WTC11 (cell line): ENCODE measurements at places on chromosomes 1 and 21. TPM values are rescaled to one million over a fixed set of nuclear protein-coding genes. Genes with fewer than 3 reads are reported as not detected.

DNA sequence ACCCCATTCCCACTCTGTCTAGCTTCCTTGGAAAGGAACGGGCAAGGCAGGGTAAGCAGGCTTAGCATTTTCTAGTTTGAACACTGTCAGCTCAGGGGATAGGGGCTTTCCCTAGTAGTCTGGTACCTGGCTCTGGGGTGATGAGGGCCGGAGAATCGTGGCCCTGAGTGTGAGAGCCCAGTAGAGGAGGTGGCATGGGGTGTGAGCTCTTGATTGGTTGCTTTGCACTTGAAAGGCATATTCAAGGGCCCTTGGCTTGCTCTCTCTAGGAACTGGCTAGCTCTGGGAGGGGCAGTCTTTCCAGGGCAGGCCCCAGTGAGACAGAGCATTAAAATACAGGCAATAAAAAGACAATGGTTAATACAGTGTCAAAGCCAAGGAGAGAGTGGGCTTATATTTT lies 10.8 kb upstream of the EXTL1 start:
- H3K27ac ChIP-seq, result peak overlapping the region; percentile 29
- H3K4me1 ChIP-seq, result peaks cover 22% of the 10 kb centered on the region
- no peak for DNase-seq

DNA sequence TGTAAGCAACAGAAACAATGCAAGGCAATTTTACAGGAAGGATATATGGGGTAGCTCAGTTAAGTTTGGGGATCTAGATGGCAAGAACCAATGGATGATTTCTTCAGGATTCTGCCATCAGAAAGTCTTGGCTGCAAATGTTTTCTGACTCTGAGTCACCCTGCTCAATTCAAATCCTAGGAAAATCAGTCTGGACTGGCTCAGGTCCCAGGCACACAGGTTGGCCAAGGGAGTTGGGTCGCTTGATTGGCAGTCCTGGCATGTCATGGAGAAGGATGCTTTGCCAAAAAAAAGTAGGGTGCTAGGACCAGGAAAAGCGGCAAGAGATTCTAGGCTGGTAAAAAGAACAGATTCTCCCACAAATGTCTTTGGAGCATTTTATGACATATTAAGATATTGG lies 28.9 kb upstream of the S1PR1 start:
- no peaks in the 10 kb centered on the region for H3K4me1 ChIP-seq
- no peaks in the 10 kb centered on the region for H3K27me3 ChIP-seq
- DNase-seq, result no peak
- H3K4me3 ChIP-seq, result no peak overlapping the region
- no peak overlapping the region for H3K27ac ChIP-seq
- no peaks in the 10 kb centered on the region for H3K36me3 ChIP-seq

DNA sequence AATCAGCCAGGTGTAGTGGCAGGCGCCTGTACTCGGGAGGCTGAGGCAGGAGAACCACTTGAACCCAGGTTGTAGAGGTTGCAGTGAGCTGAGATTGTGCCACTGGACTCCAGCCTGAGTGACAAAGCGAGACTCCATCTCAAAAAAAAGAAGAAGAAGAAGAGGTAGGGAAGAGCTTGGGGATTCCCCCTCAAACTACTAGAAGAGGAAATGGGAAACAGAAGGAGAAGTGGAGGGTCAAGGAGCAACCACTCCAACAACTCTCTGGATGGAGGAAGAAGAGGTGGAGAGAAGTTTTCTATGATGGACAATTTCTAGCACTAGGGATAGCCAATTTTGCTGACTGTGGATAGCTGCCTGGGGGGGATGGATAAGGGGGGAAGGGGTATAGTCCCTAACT lies 14.9 kb upstream of the SLAMF9 start:
- no peak overlapping the region for H3K4me3 ChIP-seq
- no peak overlapping the region for H3K27ac ChIP-seq
- H3K27me3 ChIP-seq, result no peaks in the 10 kb centered on the region; the same call in 1 of the 2 replicates

DNA sequence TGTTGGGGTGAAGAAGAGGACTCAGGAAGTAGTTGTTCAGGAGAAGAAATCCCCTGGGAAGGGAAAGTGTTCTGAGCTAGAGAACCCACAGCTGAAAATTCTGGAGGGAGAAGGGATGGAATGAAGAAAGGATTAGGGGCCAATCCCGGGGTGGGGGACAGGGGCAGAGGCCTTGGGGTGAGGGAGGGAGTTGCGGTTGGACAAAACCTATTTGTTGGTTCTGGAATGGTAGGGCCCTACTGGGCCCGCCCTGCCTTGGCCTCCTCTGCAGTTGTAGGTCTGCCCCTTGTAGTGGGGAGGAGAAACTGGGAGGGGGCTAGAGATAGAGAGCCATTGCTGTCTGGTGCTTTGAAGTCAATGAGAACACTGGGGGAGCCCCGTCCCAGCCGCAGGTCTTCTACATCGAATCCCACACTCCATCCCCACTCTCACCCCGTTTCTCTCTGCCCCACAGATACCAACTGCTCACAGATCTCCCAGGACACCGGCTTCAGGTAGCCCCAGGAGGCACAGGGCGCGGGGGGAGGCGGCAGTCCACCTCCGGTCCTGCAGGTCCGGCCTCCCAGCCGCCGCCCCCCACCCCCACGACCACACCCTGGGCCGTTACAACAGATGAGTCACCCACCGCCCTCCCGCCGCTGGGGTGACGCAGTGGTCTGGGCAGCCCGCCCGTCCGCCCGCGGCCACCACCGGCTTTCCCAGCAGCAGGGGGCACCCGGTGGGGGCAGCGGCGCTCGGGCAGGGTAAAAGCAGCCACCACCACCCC lies 1.1 kb downstream of the TAGLN2 start:
- peaks cover 17% of the 10 kb centered on the region for H3K36me3 ChIP-seq
- peaks cover 33% of the 10 kb centered on the region for H3K4me1 ChIP-seq
- peaks cover 18% of the 10 kb centered on the region for H3K27me3 ChIP-seq
- H3K27ac ChIP-seq, result peak overlapping the region; percentile 20; the same call in 1 of the 2 replicates
- H3K4me3 ChIP-seq, result peak overlapping the region; percentile 85
- no peak for DNase-seq

DNA sequence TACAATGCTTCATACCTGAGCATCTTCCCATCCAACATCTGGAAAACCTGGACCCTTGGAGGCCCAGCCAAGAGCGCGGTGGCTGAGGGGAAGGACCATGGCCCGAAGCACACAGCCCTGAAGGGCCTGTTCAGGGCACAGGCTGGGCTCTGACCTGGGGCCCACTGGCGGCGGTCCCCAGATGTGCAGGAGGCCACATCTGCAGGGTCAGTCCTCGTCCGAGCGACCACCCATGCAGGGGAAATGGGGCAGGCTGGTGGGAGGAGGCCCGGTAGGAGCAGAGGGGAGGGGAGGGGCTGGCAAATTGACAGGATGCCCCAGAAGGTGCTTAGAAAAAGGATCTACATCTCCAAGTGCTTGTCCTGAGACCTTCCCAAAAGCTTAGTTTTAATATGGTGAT lies 59.9 kb downstream of the DISP3 start:
- no peak overlapping the region for H3K4me3 ChIP-seq
- no peaks in the 10 kb centered on the region for H3K36me3 ChIP-seq
- H3K27ac ChIP-seq, result no peak overlapping the region
- no peak for DNase-seq
- H3K4me1 ChIP-seq, result peaks cover 16% of the 10 kb centered on the region

DNA sequence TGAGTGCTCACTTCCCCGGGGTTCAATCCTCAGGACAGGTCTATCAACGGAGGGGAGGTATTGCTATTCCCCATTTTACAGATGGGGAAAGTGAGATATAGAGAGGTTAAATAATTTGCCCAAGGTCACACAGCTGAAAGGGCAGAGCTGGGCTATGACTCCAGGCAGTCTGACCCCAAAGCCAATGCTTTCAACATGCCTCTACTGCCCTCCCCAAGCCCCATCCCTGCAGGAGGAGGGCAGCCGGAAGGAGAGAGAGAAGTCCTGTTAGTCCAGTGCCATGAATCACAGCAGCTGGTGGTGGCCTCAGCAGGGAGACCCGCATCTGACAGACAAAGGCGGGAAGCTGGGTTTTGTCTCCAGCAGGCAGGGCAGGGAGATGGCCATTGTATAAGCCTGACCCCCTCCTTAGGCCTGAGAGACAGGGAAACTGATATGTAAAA lies 20.0 kb upstream of the CLIC4 start:
- H3K27ac ChIP-seq, result peak overlapping the region; percentile 97
- H3K4me3 ChIP-seq, result peak overlapping the region; percentile 23

DNA sequence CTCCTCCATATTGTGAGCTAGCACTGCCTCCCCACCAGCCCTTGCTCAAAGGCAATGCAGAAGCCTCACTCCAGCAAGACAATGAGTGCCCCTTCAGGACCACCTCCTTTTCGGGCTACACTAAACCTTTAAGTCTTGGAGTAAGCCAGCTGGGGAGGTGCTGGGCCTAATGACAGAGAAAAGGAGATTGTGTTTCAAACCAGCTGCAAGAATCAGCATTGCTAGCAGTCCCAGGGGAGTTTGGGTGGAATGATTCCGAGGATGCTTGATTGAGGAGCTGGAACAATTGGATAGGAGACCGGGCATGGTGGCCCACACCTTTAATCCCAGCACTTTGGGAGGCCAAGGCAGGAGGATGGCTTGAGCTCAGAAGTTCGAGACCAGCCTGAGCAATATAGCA lies 54.1 kb upstream of the GPR37L1 start:
- no peak for DNase-seq
- 0 out of 2 replicates have a peak, but pooled peaks cover 3% of the 10 kb centered on the region for H3K4me1 ChIP-seq
- no peak overlapping the region for H3K4me3 ChIP-seq
- H3K36me3 ChIP-seq, result no peaks in the 10 kb centered on the region

DNA sequence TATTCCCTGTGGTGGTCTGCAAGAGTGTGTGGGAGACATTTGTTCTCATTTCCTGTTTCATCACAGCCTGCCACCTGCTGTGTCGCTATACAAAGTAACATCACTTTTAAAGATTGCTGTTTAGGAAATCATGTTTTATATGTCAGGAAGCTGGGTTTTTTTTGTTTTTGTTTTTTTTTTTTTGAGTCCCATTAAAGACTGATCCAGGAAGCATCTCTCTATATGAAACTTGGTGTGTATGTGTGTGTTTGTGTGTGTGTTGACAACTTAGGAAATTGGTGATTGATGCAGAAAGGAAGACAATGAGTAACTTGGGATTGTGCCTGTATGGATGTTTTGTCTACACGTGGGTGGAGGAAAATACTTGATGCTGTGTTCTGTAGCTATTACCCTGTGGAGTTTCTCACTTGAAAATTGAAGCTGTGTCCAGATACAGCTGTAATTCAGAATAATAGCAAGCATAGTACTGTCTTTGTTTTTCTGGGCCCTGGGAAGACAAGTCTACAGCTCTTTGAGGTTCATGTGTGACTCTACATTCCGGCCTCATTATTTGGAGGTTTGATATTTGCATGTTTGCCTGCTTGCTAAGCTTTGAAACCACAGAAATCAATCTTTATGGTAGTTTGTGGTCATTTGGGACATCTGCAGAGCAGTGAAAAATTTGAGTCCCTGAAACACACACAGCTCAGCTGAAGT lies 47.9 kb downstream of the LAMC1 start:
- DNase-seq, result no peak
- no peaks in the 10 kb centered on the region for H3K27me3 ChIP-seq

DNA sequence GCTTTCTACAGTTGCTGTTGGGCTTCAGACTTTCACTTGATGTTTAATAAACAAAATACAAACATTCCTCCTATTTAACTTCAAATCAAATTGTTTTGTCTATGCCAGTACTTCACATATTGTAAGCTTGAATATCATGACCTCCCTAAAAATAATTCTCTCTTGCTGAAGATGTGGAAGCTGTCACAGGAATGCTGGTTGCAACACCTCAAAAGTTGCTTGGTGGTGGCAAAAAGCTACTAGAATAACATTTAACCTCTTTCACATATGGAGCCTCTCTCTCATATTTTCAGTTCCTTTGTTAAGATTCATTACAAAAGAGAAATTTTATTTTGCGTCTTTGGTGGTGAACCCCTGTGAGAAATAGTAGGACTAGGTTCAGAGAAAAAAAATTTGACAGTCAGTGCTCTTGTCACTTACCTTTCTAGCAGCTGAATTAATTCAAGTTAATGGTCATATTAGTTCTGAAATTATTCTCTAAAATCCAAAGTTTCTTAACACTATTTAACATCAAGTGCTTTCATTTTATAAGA lies 25.5 kb upstream of the F13B start:
- H3K27ac ChIP-seq, result no peak overlapping the region
- H3K27me3 ChIP-seq, result no peaks in the 10 kb centered on the region
- no peaks in the 10 kb centered on the region for H3K4me1 ChIP-seq
- H3K36me3 ChIP-seq, result peaks cover 53% of the 10 kb centered on the region
- DNase-seq, result no peak
- H3K4me3 ChIP-seq, result no peak overlapping the region

DNA sequence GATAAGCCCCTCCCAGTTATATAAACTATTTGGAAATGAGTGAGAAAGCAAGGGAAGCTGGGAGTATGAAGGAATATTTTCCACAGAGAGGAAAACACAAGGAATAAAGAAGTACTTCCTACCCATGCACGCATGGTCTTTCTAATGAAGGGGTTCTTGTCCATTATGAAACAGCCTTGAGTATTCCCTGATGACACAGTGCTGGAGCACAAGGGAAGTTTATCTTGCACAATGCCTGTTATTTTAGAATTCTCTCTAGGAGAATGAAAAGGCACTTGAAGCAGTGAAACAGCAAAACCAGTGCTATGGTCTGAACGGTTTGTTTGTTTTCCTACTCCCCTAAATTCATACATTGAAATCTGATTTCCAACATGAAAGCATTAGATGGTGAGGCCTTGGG lies 38.6 kb upstream of the ADAMTS1 start:
- no peaks in the 10 kb centered on the region for H3K27me3 ChIP-seq
- no peaks in the 10 kb centered on the region for H3K36me3 ChIP-seq
- H3K27ac ChIP-seq, result no peak overlapping the region

GRCh38 chr1:234559902-234560676 lies 49.9 kb downstream of the IRF2BP2 start:
- no peak overlapping the region for H3K27ac ChIP-seq
- DNase-seq, result no peak
- H3K4me1 ChIP-seq, result no peaks in the 10 kb centered on the region
- H3K36me3 ChIP-seq, result no peaks in the 10 kb centered on the region

DNA sequence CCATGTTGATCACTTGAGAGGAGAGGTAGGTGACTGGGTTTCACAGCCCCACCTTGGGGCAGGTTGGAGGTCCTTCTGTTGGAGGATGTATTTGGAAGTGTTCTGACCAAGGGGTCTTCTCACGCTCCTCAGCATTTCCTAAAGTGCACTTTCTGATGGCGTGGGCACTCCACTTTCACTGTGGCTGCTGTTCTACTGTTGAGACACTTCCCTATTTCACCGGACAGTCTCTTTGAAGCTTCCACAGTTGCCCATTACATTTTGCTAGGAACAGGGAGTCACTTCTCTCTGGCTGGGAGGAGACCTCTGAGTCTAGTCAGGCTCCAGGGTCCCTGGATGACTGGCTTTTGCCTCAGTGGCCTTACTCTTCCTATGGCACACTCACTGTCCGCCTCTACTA lies 180.0 kb upstream of the LMO4 start:
- H3K27ac ChIP-seq, result no peak overlapping the region
- H3K36me3 ChIP-seq, result no peaks in the 10 kb centered on the region
- no peak overlapping the region for H3K4me3 ChIP-seq
- H3K27me3 ChIP-seq, result peaks cover 57% of the 10 kb centered on the region
- DNase-seq, result no peak

Gene APCS
- 0.44 to 0.66 TPM (median 0.64 TPM) in 3 replicates for total RNA-seq

Gene KCNQ4
- total RNA-seq, result 3.3 to 4.0 TPM (median 3.6 TPM) in 3 replicates

Gene FOXD2
- total RNA-seq, result 0.05 to 0.07 TPM (median 0.05 TPM) in 3 replicates

Gene CD1B
- not detected in 3 replicates for total RNA-seq

Gene PANK4
- 35.2 to 52.5 TPM (median 36.7 TPM) in 3 replicates for total RNA-seq

Gene PTCH2
- 0.71 to 1.1 TPM (median 0.96 TPM) in 3 replicates for total RNA-seq

Gene CATSPERE
- 0.30 to 0.66 TPM (median 0.46 TPM) in 3 replicates for total RNA-seq

Gene BRINP3
- 0.28 to 0.64 TPM (median 0.46 TPM) in 3 replicates for total RNA-seq

Gene ALDH4A1
- total RNA-seq, result 31.0 to 37.5 TPM (median 36.2 TPM) in 3 replicates

Gene TENT5C
- 1.1 to 1.4 TPM (median 1.1 TPM) in 3 replicates for total RNA-seq

Gene HES3
- total RNA-seq, result 74.7 to 78.7 TPM (median 78.3 TPM) in 3 replicates
